RWPE2 (cell line): ENCODE measurements at places on chromosomes 4 and X.
A peak's percentile ranks its signal among the peaks of the same experiment; 100 is the strongest.

DNA sequence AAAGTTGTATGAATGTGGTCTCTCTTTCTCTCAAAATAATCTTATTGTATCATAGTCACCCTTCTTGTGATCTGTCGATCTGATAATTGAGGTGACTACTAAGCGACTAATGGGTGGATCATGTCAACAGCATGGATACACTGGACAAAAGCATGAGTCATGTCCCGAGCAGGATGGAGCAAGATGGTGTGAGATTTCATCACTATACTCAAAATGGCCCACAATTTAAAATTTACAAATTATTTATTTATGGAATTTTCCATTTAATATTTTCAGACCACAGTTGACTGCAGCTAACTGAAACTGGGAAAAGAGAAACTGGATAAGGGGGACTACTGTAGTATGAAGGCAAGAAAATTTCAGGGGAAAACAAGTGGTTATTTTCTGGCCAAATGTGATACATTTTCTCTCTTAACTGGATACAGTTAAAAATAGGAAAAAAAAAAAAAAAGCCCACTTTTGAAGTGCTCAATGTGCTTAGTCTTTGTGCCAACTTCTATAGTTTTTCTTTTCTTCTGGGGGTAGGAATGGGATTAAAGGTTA, 25.3 kb downstream of the FAM241A start:
- peaks cover 54% of the 10 kb centered on the region for H3K4me1 ChIP-seq
- DNase-seq: no peak
- H3K27me3 ChIP-seq: no peaks in the 10 kb centered on the region
- peak overlapping the region; percentile 56 for H3K27ac ChIP-seq

- peaks cover 27% of the 10 kb centered on the region for H3K27me3 ChIP-seq
- H3K27ac ChIP-seq: no peak overlapping the region
- DNase-seq: no peak
- no peaks in the 10 kb centered on the region for H3K4me1 ChIP-seq
- H3K4me3 ChIP-seq: no peak overlapping the region
- no peaks in the 10 kb centered on the region for H3K36me3 ChIP-seq
Measured at GRCh38 chr4:138800421-138800820, 215.2 kb upstream of the NOCT start.

- no peak for DNase-seq
- no peak overlapping the region for H3K27ac ChIP-seq
- peaks cover 23% of the 10 kb centered on the region for H3K27me3 ChIP-seq
- no peak overlapping the region for H3K4me3 ChIP-seq
- H3K4me1 ChIP-seq: no peaks in the 10 kb centered on the region
Measured at GRCh38 chr4:27678027-27678426, 817.4 kb downstream of the STIM2 start.

DNA sequence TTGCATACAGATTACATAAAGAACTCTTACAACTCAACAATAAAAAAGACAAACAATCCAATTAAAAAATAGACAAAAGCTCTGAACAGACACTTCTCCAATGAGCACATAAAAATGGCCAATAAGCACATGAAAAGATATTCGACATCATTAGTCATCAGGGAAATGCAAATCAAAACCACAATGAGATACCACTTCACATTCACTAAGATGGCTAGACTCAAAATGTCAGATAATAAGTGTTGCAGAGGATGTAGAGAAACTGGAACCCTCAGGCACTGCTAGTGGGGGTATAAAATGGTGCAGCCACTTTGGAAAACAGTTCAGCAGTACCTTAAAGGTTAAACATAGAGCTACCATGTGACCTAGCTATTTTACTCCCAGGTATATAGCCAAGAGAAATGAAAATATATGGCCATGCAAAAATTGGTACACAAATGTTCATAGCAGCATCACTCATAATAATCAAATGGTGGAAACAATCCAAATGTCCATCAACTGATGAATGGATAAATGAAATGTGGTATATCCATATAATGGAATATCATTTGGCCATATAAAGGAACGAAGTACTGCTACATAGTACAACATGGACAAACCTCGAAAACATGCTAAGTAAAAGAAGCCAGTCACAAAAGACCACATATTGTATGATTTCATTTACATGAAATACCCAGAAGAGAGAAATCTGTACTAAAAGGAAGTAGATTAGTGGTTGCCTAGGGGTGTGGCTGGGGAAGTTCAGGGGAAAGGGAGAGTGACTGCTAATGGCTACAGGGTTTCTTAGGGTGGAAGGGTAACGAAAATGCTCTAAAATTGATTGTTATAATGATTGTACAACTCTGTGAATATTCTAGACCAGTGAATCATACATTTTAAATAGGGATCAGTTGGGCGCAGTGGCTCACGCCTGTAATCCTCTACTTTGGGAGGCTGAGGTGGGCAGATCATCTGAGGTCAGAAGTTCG, 29.4 kb downstream of the SASH3 start:
- DNase-seq: no peak
- H3K4me1 ChIP-seq: no peaks in the 10 kb centered on the region
- H3K27ac ChIP-seq: no peak overlapping the region
- H3K36me3 ChIP-seq: peaks cover 12% of the 10 kb centered on the region; the same call in 1 of the 2 replicates
- no peak overlapping the region for H3K4me3 ChIP-seq
- no peaks in the 10 kb centered on the region for H3K27me3 ChIP-seq

GRCh38 chr4:78667764-78668163, 108.4 kb upstream of the BMP2K start:
- no peak overlapping the region for H3K27ac ChIP-seq
- no peak overlapping the region for H3K4me3 ChIP-seq
- no peaks in the 10 kb centered on the region for H3K36me3 ChIP-seq
- H3K4me1 ChIP-seq: no peaks in the 10 kb centered on the region
- no peak for DNase-seq
- H3K27me3 ChIP-seq: no peaks in the 10 kb centered on the region

GRCh38 chrX:40469316-40469715, 111.5 kb upstream of the ATP6AP2 start:
- DNase-seq: no peak
- no peaks in the 10 kb centered on the region for H3K4me1 ChIP-seq

DNA sequence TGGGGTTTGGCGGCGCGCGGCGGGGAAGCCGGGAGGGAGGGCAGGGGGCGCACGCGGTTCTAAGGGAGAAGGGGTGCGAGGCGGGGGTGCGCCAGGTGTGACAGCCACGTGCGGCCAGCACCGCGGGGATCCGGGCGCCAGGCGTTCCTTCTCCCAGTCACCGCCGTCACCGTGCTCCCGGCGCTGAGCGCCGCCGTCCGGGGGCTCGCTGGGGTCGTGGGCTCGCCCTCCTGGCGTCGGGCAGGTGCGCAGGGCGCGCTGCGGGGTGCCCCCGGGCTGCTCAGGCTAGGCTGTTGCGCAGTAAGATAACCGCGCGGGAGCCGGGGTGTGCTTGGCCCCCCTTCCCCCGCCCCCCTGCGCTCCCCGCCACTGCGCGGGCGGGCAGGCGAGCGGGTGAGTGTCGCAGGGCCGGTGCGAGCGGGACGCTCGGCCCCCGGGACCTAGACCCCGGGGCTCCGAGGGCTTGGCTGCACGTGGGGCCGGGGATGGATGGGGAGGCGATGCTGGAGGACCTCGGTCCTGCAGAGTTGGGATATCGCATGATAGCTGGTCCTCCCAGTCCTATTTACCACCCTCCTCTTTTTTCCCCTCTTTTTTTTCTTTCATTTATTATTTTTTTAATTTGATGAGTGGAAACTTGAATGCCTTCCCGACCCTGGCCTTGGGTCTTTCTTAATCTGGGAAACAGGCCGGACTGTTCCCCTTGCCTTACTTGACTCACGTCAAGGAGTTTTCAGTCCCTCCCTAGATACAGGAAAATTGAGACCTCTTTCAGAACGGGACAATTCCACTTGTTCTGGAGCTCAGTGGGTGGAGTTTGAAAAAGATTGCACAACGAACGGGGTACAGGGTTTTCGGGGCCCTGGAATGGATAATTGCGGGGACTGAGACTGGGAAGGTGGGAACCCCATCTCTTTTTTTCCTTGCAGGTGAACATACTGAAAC, 797 bp downstream of the TXLNG start:
- no peak for DNase-seq
- no peaks in the 10 kb centered on the region for H3K4me1 ChIP-seq
- H3K27me3 ChIP-seq: no peaks in the 10 kb centered on the region
- H3K36me3 ChIP-seq: peaks cover 33% of the 10 kb centered on the region
- peak overlapping the region; percentile 55 for H3K4me3 ChIP-seq
- H3K27ac ChIP-seq: peak overlapping the region; percentile 41

- no peak overlapping the region for H3K4me3 ChIP-seq
- no peaks in the 10 kb centered on the region for H3K27me3 ChIP-seq
- no peaks in the 10 kb centered on the region for H3K36me3 ChIP-seq
- H3K4me1 ChIP-seq: peaks cover 27% of the 10 kb centered on the region
- no peak overlapping the region for H3K27ac ChIP-seq
Measured at GRCh38 chr4:76620723-76621468, 185.9 kb downstream of the SHROOM3 start.

- H3K36me3 ChIP-seq: no peaks in the 10 kb centered on the region
- DNase-seq: no peak
- H3K4me3 ChIP-seq: peak overlapping the region; percentile 57
- H3K4me1 ChIP-seq: peaks cover 20% of the 10 kb centered on the region
Measured at GRCh38 chr4:39637221-39637585, 1.5 kb downstream of the SMIM14 start.

GRCh38 chrX:115892787-115893671, 277.5 kb upstream of the AGTR2 start:
- H3K4me1 ChIP-seq: no peaks in the 10 kb centered on the region
- no peak overlapping the region for H3K4me3 ChIP-seq
- no peak for DNase-seq
- no peaks in the 10 kb centered on the region for H3K36me3 ChIP-seq
- H3K27ac ChIP-seq: no peak overlapping the region
- H3K27me3 ChIP-seq: no peaks in the 10 kb centered on the region

DNA sequence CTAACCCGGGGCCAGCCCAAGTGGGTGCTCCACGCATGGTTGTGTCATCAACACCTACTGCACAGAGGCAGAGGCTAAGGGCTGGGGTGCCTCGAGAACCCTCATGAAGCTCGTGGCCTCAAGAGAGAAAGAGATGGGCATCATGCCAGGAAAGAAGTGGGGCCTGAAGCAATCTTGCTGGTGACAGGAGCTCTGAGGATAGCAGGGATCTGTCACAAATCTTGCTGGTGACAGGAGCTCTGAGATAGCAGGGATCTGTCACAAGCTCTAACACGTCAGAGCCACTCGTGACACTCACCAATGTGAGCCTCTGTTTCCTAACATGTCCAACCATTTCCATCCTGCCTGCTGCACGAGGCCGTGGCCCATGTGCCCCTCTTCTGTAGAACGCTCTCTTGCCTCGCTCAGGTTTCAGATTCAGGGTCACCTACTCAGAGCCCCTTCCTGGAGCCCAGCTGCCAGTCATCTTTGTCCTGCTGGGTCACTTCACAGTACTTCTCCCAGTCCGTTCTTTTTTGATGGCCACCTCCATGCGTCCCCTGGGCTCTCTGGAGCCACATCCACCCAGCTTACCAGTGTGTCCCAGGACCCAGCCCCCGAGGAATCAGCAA, 21.1 kb downstream of the PNMA6E start:
- no peak overlapping the region for H3K27ac ChIP-seq
- no peaks in the 10 kb centered on the region for H3K27me3 ChIP-seq
- H3K4me1 ChIP-seq: no peaks in the 10 kb centered on the region
- H3K4me3 ChIP-seq: no peak overlapping the region

- H3K27me3 ChIP-seq: no peaks in the 10 kb centered on the region
- H3K27ac ChIP-seq: no peak overlapping the region
- no peak overlapping the region for H3K4me3 ChIP-seq
- DNase-seq: no peak
Measured at GRCh38 chr4:142940425-142941330, 94.6 kb upstream of the INPP4B start.

DNA sequence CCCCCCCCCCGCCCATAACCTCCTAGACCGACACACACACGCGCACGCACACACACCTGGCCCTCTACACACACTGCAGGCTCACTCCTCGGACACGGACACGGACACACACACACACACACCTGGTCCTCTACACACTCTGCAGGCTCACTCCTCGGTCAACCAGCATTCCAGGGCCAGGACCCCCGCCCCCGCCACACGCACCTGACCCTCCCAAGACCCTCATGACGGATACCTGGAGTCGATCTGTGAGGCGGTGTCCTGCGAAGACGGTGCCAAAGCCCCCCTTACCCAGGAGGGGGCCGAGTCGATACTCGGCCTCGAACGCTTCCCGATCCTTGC, 552 bp downstream of the PIM2 start:
- DNase-seq: no peak
- H3K4me1 ChIP-seq: peaks cover 3% of the 10 kb centered on the region
- H3K27me3 ChIP-seq: no peaks in the 10 kb centered on the region
- peaks cover 21% of the 10 kb centered on the region for H3K36me3 ChIP-seq

GRCh38 chrX:65668377-65669310, 1.2 kb downstream of the MSN start:
- peak overlapping the region; percentile 84 for H3K4me3 ChIP-seq
- H3K27me3 ChIP-seq: no peaks in the 10 kb centered on the region
- H3K27ac ChIP-seq: peak overlapping the region; percentile 89
- peak; percentile 77 for DNase-seq
- peaks cover 32% of the 10 kb centered on the region for H3K4me1 ChIP-seq

GRCh38 chrX:27336466-27337091, 126.6 kb downstream of the PPP4R3C start:
- H3K4me3 ChIP-seq: no peak overlapping the region
- H3K27ac ChIP-seq: no peak overlapping the region
- H3K36me3 ChIP-seq: no peaks in the 10 kb centered on the region
- no peak for DNase-seq
- no peaks in the 10 kb centered on the region for H3K4me1 ChIP-seq

- H3K4me1 ChIP-seq: no peaks in the 10 kb centered on the region
- DNase-seq: no peak
- H3K27me3 ChIP-seq: no peaks in the 10 kb centered on the region
- H3K27ac ChIP-seq: no peak overlapping the region
Measured at GRCh38 chr4:22637306-22637705, 55.4 kb upstream of the GBA3 start.

DNA sequence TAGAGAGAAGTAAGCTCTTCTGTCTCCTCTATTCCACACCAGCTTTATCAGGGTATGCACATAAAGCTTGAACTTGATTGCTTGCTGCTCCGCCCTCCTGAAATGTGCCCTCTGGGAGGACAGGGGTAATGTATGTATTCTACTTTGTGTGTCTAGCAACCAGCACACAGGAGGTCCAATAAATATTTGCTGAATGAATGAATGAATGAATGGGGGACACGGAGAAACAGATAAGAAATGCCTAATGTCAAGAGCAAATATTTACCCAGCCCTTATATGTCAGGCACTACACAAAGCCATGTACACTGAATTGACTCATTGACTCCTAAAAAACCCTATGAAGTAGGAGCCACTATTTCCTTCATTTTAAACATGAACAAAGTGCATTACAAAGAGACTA, 2.3 kb upstream of the MSL3 start:
- peaks cover 1% of the 10 kb centered on the region for H3K36me3 ChIP-seq
- no peak for DNase-seq
- no peak overlapping the region for H3K27ac ChIP-seq
- H3K27me3 ChIP-seq: no peaks in the 10 kb centered on the region
- H3K4me3 ChIP-seq: no peak overlapping the region
- peaks cover 5% of the 10 kb centered on the region for H3K4me1 ChIP-seq

- no peak for DNase-seq
- peak overlapping the region; percentile 90 for H3K27ac ChIP-seq
- peaks cover 17% of the 10 kb centered on the region for H3K4me1 ChIP-seq
- no peaks in the 10 kb centered on the region for H3K36me3 ChIP-seq
- H3K27me3 ChIP-seq: no peaks in the 10 kb centered on the region
Measured at GRCh38 chrX:3271834-3272186, 74.6 kb downstream of the MXRA5 start.
